Muscle of leg (tissue), 16 donors: ENCODE measurements at places on chromosomes 4 and X. TPM values are rescaled to one million over a fixed set of nuclear protein-coding genes. Genes with fewer than 3 reads are reported as not detected.

Gene TMEM31
- 0.18 TPM for total RNA-seq

Gene FAM236D
- total RNA-seq: not detected

Gene PWWP3B
- total RNA-seq: 28.0 TPM

Gene TAF7L
- total RNA-seq: 0.09 TPM

Gene ADGRL3
- total RNA-seq: 40.7 TPM

Gene NSG1
- total RNA-seq: 0.75 TPM

Gene TCEAL5
- total RNA-seq: 2.9 TPM

Gene ANK2
- total RNA-seq: 282 TPM

Gene IL1RAPL2
- total RNA-seq: 3.1 TPM

Gene TSPAN7
- 70.0 TPM for total RNA-seq

Gene GLRA3
- not detected for total RNA-seq

Gene MAGED4
- total RNA-seq: 11.6 TPM

Gene SPINK2
- total RNA-seq: not detected

Gene CYBB
- 19.3 TPM for total RNA-seq

Gene DHRSX
- 11.4 TPM for total RNA-seq

Gene SCML2
- 6.3 TPM for total RNA-seq

Gene CD38
- 0.44 TPM for total RNA-seq

Gene UGT2A1
- total RNA-seq: 0.31 TPM

Gene AFM
- not detected for total RNA-seq

Gene FGFBP2
- 0.93 TPM for total RNA-seq

Gene FHDC1
- total RNA-seq: 3.6 TPM

Gene GPRIN3
- total RNA-seq: 4.3 TPM

Gene MYL5
- total RNA-seq: 1,456 TPM

Gene GASK1B
- 39.7 TPM for total RNA-seq

Gene RS1
- not detected for total RNA-seq

Gene SERTM2
- 0.49 TPM for total RNA-seq

Gene HDX
- 4.7 TPM for total RNA-seq

Gene CPZ
- total RNA-seq: 18.4 TPM

Gene PPP2R3B
- total RNA-seq: 144 TPM

Gene MAPK10
- 1.9 TPM for total RNA-seq

Gene DGAT2L6
- not detected for total RNA-seq

Gene VEGFC
- total RNA-seq: 5.1 TPM
